Dermis blood vessel endothelial cell (primary cell): ENCODE measurements at places on chromosomes 2 and 18. TPM values are rescaled to one million over a fixed set of nuclear protein-coding genes. Genes with fewer than 3 reads are reported as not detected.

- no peak for DNase-seq
Observed at GRCh38 chr2:127455566-127456493, 37.6 kb downstream of the PROC start.

DNA sequence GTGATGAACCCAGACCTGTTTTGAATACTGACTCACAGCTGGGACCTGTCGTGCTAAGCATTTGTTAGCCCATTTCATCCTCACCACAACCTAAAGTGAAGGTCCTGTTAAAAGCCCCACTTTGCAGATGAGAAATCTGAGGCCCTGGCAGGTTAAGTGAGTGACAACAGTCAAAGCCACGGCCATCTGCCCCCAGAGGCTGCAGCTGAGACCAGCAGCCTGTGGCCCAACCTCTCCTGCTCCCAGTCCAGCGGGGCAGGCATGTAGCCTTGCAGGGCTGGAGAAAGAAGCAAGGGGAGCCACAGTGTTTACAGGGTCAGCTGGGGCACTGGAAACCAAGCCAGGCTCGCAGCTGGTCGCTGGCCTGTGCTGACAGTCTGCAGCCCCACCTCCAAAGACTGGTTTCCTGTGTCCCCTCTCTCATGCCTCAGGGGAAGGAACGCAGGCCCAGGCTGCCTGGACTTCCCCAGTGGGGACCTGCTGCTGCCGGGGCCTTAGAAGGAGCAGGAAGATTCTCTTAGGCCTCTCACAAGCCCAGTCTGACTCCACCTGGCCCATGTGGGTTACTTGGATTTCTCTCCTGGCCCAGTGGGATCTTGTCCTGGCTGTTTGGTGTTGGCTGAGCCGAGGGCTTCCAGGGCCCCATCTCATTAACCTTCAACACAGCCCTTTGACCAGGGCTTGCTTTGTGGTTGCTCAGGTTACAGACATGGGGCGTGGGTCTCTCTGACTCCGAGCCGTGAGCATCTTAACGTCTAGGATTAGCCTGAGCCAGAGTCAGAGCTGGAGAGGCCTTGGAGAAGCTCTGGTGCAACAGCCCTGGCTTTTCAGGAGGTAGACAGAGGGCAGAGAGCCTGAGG, 1.7 kb downstream of the INPP5D start:
- peak; percentile 57 for DNase-seq

CDH20 gene
- total RNA-seq, result under 0.01 TPM in 1 of 2 replicates, not detected in the other

DNA sequence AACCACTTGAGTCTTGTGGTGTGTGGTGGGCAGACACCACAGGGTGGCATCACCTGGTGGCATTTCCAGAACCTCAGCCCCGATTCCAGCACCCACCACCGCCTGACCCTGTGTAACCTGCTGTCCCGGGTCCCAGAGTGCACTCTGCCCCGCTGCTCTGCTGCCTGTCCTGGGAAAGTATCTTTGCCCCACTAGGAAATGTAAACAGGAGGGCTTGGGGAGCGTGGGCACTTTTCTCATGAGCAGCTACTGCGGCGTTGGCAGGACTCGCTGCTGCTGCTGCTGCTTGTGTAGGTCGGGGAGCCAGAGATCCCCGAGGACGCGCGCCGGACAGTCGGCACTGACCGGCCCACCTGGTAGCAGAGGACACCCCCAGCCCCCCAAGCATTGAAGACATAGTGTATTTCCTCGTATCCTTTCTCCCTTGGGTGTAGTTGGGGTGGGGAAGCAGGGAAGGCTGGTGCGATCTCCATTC, 13.4 kb downstream of the DTYMK start:
- no peak for DNase-seq

LRATD1 gene
- 1.7 and 2.4 TPM in 2 replicates for total RNA-seq

ACMSD gene
- total RNA-seq, result 0.09 and 0.34 TPM in 2 replicates

DNA sequence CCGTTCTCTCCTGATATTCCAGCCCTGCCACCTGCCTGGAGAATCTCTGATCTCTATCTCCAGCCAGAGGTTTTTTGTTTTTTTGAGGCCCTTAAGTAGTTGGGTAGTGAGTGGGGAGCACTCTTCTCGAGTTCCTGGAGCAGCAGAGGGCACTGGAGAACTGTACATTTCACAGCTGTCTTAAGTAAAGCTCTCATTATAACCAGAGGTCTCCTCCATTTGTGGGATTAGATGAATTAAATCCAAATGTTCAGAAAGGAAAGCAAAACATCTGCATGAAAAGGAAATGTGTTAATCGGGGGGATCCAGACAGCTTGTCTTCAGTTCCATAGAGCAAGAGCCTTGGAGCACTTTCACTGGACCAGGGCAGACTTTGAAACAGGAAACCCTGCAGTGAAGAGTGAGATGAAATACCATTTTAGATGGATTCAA, 32.8 kb downstream of the AOX1 start:
- DNase-seq, result peak; percentile 26

DNA sequence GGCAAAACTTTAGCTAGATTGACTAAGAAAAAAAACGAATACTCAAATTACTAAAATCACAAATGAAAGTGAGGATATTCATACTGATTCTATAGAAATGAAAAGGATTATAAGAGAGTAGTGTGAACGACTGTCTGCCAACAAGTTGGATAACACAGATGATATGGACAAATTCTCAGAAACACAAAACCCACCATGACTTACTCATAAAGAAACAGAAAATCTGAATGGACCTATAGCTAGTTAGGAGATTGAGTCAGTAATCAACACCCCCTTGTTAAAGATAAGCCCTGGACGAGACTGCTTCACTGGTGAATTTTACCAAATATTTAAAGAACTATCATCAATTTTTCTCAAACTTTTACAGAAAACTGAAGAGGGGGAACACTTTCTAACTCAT, 108.8 kb upstream of the TMEM200C start:
- DNase-seq, result no peak

CRYBA2 gene
- total RNA-seq, result not detected in 2 replicates

- peak; percentile 41 for DNase-seq
Observed at GRCh38 chr2:160720098-160720497, 226.5 kb upstream of the RBMS1 start.

GRCh38 chr2:29456429-29456828, 341.2 kb downstream of the CLIP4 start:
- no peak for DNase-seq

NEU2 gene
- not detected in 2 replicates for total RNA-seq

ANKRD30B gene
- total RNA-seq, result under 0.01 TPM in 1 of 2 replicates, not detected in the other

DNA sequence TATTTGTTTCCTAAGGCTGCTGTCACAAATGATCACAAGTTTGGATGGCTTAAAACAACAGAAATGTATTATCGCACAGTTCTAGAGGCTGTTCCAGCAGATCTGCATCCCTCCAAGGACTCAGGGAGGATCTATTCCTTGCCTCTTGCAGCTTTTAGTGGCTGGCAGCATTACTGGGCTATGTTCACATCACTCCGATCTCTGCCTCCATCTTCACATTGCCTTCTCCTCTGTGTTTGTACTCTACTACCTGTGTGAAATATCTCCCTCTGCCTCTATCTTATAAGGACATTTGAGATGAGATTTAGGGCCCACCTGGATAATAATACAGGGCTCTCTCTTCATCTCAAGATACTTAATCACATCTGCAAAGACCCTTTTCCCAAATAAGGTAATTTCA, 18.9 kb downstream of the NDC80 start:
- DNase-seq, result no peak

FAM136A gene
- 19.2 and 40.9 TPM in 2 replicates for total RNA-seq

- no peak for DNase-seq
Observed at GRCh38 chr2:233691443-233692433, 952 bp upstream of the UGT1A6 start.
